Kidney tubule cell (primary cell): ENCODE measurements at places on chromosomes 6 and 20.
A peak's percentile ranks its signal among the peaks of the same experiment; 100 is the strongest.

DNA sequence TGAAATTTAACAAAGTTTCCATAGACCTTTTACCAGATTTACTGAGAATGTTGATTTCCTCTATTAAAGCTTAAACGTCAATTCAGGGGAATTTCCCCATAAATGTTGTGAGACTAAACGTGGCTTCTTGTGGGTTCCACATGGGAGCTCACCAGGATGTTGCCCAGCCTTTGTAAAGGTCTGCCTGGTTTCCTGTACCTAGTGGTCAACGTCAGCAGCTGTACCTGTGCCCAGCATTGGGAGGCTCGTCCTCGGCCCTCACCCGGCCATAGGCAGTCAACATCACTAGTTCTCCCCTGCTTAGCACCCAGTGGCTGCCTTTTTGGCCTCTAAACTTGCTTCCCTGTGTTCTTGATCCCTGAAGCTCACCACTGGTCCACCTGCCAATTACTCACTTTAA, 22.1 kb upstream of the CD83 start:
- DNase-seq: peak; percentile 64

GRCh38 chr6:130252527-130253237, 29.9 kb upstream of the SAMD3 start:
- no peak for DNase-seq

DNA sequence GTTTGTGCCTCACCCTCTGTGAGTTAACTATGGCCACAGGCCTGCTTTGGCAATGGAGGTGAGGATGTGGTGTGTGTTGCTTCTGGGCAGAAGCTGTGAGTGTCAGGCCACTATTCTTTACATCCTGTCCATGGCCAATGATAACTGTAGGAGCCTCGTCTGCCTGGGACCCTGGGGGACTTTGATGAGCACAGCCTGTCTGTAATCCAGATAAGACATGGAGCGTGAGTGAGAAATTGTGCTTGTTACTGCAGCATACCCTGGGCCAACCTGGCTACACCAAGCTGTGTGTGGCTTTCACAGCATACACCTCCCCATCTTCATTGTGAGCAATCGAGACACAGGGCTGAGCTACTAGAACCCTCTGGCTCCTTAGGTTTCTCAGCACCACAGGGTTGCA, 150.4 kb downstream of the MYLK4 start:
- no peak for DNase-seq

DNA sequence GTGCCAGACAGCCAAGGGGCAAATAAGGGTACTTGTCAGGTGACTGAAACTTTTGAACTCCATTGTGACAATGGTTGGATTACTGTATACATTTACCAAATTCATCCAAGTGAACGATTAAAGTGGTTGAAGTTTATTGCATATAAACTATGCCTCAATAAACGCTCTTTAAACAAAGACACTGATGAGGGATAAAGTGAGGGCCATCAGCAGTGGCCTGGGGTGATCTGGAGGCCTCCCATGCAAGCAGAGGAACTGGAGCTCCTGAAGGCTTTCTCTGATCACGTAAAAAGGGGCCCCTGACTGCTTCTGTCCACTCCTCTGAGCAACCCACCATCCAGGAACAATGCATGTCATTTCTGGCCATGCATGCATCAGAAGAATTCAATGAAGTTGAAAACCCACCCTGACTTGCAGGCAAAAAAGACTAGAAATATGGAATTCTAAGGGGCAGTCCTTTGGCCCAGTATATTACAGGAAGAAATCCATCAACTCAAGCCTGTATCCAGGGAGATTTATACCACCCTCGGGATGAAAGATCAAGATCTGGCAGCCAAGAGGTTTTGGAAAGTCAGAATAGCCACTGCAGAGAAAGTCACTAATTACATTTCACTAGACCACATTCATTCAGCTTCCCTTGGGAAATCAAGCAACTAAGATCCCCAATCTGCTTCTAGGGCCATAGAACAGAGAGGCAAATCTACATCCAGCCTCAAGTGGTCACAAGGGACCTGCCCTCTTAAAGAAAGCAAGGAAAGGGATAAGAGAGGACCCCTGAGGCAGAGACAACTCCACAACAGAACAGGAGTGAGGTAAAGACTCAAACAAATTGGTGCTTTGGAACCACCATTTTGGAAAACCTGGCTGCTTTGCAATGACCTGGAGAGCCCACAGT, 31.7 kb upstream of the RAB22A start:
- no peak for DNase-seq

GRCh38 chr6:136564180-136564579, 14.0 kb upstream of the MAP7 start:
- DNase-seq: no peak

GRCh38 chr20:18324596-18325089, 36.3 kb downstream of the ZNF133 start:
- peak; percentile 6 for DNase-seq

GRCh38 chr6:117425431-117426153, at the start of gene ROS1:
Gene ROS1 (minus strand): TSS chr6:117425942. CDS start chr6:117425656, 286 bp downstream.
- peak; percentile 13 for DNase-seq

- peak; percentile 47 for DNase-seq
Measured at GRCh38 chr20:16434062-16434664, 139.1 kb downstream of the KIF16B start.
